Testis (tissue), 5 donors: ENCODE measurements at places on chromosomes 11 and 22.

- H3K36me3 ChIP-seq = no peaks in the 10 kb centered on the region
- H3K27me3 ChIP-seq = no peaks in the 10 kb centered on the region
- no peak overlapping the region for H3K27ac ChIP-seq
- no peaks in the 10 kb centered on the region for H3K4me1 ChIP-seq
- H3K4me3 ChIP-seq = no peak overlapping the region
Measured at GRCh38 chr11:19394525-19395016, 153.8 kb upstream of the E2F8 start.

GRCh38 chr11:58494101-58494500 lies 13.8 kb downstream of the OR5B21 start:
- H3K27ac ChIP-seq = no peak overlapping the region
- no peak overlapping the region for H3K4me3 ChIP-seq
- H3K27me3 ChIP-seq = no peaks in the 10 kb centered on the region
- H3K36me3 ChIP-seq = no peaks in the 10 kb centered on the region
- H3K4me1 ChIP-seq = no peaks in the 10 kb centered on the region

DNA sequence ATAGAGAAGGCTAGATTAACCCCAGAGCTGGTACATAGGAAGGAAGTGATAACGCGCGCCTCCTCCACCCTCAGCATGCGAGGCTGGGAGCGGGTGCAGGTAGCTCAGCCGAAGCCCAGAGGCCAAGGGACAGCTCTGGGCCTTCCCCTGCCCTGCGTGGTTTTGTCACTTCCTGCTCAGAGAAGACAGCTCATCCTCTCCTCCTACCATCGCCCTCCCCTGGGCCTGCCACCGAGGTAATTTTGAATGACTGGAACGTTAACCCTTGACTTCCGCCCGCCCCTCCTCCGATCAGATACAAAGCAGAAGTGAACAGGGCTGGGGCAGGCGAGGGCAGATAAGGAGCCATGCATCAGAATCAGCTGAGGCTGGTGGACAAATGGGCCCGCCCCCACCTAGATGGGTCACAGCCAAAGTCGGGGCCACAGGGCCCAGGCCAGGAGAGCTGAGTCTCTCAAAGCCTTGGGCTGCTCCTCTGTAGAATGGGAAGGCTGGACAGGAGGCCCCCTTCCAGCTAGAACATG lies 1.6 kb downstream of the RAC2 start:
- no peak overlapping the region for H3K4me3 ChIP-seq
- no peaks in the 10 kb centered on the region for H3K36me3 ChIP-seq
- H3K27ac ChIP-seq = no peak overlapping the region
- DNase-seq = peak; percentile 47
- no peaks in the 10 kb centered on the region for H3K27me3 ChIP-seq

DNA sequence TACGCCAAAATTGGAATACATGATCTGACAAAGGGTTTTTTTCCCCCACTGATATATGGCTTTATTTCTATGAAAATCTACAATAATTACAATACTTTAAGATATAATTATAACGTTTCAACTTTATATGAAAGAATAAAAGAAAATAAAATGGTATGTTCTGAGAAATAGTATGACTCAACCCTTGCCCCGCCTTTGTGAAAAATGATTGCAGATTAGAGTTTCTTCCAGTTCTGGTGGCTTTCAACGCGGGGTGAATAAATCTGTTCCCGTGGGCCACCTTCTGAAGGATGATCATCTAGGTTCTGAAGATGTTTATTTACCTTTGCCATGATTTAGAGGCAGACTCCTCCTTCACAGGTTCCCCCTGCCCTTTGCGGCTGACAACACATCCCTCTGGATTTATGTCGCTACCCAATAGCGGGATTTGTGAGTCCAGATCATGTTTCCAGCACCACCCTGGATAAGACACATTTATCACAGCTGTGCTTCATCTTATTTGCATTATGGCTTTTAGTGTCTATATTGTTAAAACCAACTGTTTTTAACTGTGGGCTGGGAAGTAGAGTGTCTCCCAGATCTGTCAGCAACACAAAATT lies 607.0 kb upstream of the KIRREL3 start:
- no peak for DNase-seq
- H3K4me3 ChIP-seq = no peak overlapping the region
- no peaks in the 10 kb centered on the region for H3K36me3 ChIP-seq
- H3K27me3 ChIP-seq = no peaks in the 10 kb centered on the region
- no peak overlapping the region for H3K27ac ChIP-seq
- no peaks in the 10 kb centered on the region for H3K4me1 ChIP-seq

GRCh38 chr11:96021901-96022650 lies 98.2 kb upstream of the MTMR2 start:
- no peak overlapping the region for H3K27ac ChIP-seq

DNA sequence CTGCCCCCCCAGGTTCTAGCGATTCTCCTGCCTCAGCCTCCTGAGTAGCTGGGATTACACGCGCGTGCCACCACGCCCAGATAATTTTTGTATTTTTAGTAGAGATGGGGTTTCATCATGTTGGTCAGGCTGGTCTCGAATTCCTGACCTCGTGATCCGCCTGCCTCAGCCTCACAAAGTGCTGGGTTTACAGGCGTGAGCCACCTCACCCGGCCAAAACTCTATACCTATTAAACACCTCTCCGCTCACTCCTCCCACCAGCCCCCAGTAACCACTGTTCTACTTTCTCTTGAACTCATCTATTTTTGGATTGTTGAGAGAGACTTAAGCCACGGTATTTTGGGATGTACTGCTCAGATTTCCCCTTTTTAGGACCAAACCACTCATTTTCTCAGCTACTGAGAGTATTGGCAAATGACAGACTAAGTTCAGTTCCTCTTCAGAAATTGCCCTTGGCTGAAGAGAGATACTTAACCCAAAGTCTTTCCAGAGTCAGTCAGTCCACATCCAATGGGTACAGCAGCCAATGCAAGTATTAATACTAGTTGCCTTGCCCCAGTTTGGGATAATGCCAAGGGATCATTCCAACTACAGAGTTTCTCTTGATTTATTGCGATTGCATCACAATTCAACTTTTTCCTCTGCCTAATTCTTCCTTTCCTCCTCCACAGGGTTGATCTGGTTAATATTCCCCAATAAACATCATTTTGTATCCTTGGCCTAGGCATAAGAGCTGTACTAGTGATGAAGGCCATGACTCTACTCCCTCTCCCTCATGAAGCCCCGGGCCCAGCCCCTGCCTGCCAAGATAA lies 36.8 kb upstream of the CSTF3 start:
- no peaks in the 10 kb centered on the region for H3K36me3 ChIP-seq
- no peaks in the 10 kb centered on the region for H3K4me1 ChIP-seq
- no peak overlapping the region for H3K4me3 ChIP-seq
- no peak overlapping the region for H3K27ac ChIP-seq

DNA sequence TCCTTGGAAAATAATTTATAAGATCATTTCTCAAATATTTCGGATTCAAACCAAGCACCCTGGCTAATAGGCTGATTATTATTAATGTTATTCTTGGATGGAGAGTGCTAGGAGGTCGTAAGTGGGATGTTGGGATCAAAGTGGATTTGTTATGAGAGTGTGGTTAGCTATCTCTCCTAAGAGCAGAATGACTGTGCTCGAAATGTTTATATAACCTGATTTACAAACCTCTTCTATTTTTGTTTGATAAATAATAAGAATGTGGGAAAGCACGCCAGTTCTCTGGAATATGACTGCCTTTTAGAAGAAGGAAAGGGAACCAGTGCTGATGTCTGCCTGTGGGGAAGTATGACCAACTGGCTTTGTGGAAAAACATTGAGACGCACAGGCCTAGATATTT lies 527.5 kb downstream of the NTM start:
- H3K36me3 ChIP-seq = no peaks in the 10 kb centered on the region
- no peak overlapping the region for H3K27ac ChIP-seq
- H3K4me3 ChIP-seq = no peak overlapping the region
- DNase-seq = no peak

DNA sequence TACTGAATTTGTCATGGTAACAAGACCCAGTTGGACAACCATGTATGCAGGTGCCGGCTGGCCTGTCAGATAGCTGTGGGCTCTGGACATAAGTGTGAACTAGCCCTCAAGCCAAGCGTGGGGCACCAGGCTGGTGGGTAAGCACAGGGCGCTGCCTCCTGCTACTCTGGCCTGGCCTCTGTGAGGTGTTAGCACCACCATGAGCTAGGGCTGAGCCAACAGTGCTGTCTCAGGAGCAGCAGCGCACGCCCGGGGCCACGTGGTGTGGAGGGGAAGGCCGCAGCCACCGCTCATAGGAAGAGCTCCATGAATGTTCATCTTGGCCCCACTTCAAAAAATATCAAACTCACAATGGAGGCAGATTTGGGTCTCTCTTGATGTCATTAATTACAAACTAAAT lies 35.3 kb upstream of the GNB1L start:
- no peak overlapping the region for H3K27ac ChIP-seq
- H3K36me3 ChIP-seq = no peaks in the 10 kb centered on the region
- H3K4me3 ChIP-seq = no peak overlapping the region
- DNase-seq = no peak
- H3K27me3 ChIP-seq = no peaks in the 10 kb centered on the region

DNA sequence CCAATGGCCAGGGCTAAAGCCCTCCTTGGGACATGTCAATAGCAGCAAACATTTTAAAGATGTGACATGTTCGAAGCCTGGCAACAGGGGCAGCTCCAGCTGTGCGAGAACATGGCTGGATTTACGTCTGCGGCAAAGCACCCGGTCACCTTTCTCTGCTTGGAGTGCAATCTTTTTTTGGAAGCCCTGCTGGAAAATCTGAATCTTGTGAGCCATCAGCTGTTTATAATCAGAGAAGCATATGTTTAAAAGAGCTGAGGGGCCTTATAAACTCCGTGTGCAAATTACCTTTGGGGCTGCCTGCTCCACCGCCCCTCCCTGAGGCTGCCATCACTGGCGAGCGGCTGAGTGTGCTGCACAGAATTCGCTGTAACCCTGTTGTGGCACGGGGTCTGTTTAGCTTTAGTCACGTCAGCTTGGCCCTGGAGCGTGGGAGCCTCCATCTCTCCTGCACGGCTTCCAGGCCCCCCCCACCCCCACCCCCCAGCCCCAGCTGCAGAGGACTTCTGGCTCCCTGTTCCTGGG lies 9.0 kb upstream of the KCNQ1OT1 start:
- H3K36me3 ChIP-seq = no peaks in the 10 kb centered on the region
- no peak overlapping the region for H3K27ac ChIP-seq
- DNase-seq = no peak
- H3K27me3 ChIP-seq = no peaks in the 10 kb centered on the region
- H3K4me1 ChIP-seq = no peaks in the 10 kb centered on the region

- no peaks in the 10 kb centered on the region for H3K36me3 ChIP-seq
- no peaks in the 10 kb centered on the region for H3K27me3 ChIP-seq
- H3K4me1 ChIP-seq = no peaks in the 10 kb centered on the region
- no peak for DNase-seq
Measured at GRCh38 chr11:72446929-72447769, 12.8 kb upstream of the CLPB start.

- H3K27me3 ChIP-seq = no peaks in the 10 kb centered on the region
- peaks cover 8% of the 10 kb centered on the region for H3K4me1 ChIP-seq
- H3K36me3 ChIP-seq = no peaks in the 10 kb centered on the region
- no peak overlapping the region for H3K27ac ChIP-seq
Measured at GRCh38 chr11:19679952-19680828, 32.4 kb upstream of the NAV2 start.
